ENCODE measurements at places on chromosomes 4 and X.

- no peak for DNase-seq
These were observed 136.6 kb downstream of the ARSF start for GRCh38 chrX:3177851-3178250.

GRCh38 chrX:10360116-10360515, 203.3 kb downstream of the CLCN4 start:
- no peak for DNase-seq

DNA sequence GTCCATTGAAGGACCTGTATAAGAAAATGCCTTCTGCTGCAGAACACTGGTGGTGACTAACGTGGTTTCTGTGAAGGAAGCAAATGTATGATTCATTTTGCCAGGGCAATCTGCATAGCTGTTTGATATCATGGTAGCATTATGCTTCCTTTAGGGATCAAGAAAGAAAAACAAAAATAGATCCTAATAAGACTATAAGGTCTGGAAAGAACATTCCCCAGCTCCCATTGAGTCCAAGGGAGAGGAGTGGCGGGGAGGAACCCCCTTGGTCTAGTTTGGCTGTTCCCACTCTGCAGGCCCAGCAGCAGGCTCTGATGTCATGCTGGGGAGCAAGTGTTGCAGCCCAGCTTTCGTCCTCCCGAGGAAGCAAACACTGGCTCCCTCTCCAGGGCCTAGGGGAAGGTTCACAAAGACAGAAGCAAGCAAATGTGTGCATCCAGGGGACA, 154.5 kb upstream of the GALNT7 start:
- DNase-seq: no peak

- no peak for DNase-seq
These were observed 35.0 kb downstream of the FBXW7 start for GRCh38 chr4:152500800-152501434.

DNA sequence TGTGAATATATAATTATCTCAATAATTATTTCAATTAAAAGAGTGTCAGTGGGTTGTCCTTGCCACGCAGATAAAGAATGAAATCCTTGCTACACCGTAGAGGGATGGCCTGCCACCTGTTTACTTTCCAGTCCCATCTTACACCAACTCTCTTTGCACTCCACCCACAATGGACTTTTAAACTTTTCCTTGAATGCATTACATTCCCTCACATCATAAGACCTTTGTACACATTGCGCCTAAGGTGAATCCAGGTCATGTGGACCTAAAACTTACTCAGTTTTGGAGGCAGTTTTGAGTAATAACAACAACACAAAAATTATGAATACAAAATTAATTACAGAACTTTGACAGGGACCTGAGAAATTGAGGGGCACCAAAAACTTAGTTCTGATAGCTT, 78.7 kb upstream of the PDE5A start:
- DNase-seq: no peak

DNA sequence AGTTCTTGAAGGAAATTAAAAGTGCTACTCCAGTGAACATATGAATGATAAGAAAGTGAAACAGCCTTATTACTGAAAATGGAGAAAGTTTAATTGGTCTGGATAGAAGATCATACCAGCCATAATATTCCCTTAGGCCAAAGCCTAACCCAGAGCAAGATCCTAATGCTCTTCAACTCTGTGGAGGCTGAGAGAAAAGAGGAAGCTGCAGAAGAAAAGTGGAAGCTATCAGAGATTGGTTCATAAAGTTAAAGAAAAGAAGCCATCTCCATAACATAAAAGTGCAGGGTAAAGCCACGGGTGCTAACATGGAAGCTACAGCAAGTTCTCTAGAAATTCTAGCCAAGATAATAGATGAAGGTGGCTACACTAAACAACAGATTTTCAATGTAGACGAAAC, 85.5 kb upstream of the ATOH1 start:
- DNase-seq: no peak

DNA sequence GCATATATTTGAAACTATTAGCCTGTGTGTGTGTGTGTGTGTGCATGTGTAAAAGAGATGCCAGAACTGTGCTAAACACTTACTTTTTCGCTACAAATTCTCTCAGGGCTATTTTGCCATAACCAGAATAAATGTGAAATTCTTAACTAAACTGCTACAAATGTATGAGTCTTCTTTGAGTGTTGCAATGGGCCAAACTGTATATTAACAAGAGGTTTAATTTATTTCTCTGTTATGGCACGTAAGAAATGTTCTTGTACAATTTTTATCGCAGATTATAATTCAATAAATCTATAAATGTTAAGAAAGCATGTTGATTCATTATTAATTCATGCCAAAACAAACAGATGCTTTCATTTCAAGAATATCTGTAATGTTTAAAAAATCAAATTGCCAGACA, 454.5 kb upstream of the PCDH7 start:
- DNase-seq: no peak

- DNase-seq: no peak
These were observed 3.5 kb upstream of the TMSB4X start for GRCh38 chrX:12971282-12972003.

- DNase-seq: no peak
These were observed 133.5 kb upstream of the NDST3 start for GRCh38 chr4:117900832-117901231.

DNA sequence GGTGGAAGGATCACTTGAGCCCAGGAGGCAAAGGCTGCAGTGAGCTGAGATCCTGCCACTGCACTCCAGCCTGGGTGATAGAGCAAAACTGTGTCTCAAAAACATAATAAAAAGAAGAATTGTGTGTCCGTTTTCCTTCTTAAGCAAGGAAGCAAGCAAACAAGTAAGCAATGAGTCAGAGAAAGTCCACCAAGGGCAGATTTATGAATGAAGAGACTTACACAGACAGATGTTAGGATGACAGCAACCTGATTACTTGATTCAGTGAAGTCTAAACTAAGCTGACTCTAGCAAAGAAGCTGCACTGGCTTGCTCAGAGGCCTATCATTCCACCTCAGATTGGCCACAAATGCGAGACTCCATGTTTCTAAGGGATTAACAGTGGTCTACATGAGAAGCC, 34.1 kb upstream of the SCML1 start:
- DNase-seq: no peak

DNA sequence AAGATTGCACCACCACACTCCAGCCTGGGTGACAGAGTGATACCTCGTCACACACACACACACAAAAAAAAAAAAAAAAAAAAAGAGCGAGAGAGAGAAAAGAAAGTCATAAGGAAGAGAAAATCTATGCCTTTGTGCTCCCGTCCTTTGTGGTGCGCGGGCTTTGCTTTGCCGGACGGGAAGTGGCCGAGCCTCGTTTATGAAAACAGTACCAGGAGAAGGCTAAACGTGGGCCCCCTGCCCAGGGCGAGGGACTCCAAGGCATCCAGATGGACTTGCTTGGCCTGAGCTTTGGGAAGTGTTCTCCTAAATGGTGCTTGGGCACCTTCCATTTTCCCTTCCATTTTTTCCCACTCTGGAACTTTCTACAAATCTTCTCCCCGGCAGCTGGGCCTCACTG, 109.3 kb upstream of the LRPAP1 start:
- no peak for DNase-seq

DNA sequence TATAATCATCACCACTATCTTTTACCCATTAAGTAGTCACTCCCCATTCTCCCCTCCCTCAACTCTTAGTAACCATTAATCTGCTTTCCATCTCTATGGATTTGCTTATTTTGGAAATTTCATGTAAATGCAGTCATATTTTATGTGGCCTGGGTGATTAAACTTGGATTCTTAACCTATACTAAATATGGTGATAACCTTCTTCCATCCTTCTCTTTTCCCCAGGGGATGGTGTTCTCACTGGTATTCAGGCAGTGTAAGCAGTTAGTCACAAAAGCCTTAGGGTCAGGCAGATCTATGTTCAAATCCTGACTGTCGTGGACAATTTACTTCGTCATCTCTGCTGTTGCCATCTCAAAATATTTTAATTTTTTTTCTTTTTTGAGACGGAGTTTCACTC, 29.6 kb downstream of the RAB40AL start:
- DNase-seq: no peak

- no peak for DNase-seq
These were observed 41.6 kb downstream of the MTM1 start for GRCh38 chrX:150610043-150610442.

- DNase-seq: no peak
These were observed 41.6 kb downstream of the BEX3 start for GRCh38 chrX:103417933-103418332.

- DNase-seq: no peak
These were observed 88.6 kb upstream of the HHIP start for GRCh38 chr4:144557404-144557803.

DNA sequence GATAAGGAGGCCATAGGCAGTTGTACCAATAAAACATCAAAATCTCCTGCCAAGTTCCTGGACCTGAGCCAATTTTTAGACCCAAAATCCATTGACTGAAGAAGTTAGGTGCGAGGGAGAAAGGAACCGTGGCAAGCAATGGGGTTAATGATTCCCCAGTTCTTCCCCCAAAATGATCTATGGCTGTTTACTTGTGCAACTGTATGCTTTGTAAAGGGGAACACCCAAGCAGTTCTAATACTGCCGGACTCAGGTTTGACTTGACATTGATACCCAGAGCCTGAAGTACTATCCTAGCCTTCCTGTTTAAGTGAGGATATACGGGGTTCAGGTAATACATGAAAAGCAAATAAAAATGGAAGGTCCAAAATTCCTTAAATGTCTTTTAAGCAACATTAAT, 6.7 kb upstream of the EIF4E start:
- no peak for DNase-seq

GRCh38 chr4:56185901-56186300, 201.4 kb downstream of the AASDH start:
- no peak for DNase-seq

- DNase-seq: no peak
These were observed 86.7 kb downstream of the PTTG2 start for GRCh38 chr4:38046727-38047489.

GRCh38 chr4:4721636-4722035, 137.8 kb upstream of the MSX1 start:
- DNase-seq: no peak

DNA sequence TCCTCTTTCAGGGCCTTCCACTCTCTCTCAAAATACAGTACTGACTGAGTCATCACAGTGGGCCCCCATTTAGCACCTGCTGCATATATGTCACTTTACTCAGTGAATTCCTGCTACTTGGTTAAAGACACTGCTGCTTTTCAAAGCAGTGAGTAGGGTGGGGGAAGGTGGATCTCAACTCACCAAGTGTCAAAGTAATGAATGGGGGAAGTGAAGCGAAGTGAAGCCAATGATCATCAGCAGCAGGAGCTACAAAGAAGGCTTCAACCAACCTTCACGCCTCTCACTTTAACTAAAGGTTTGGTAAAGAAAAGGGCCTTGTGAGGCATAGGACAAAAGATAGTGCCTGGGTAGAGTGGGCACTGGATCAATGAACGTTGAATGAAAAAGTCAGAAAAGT, 424.1 kb downstream of the SMARCA1 start:
- no peak for DNase-seq

DNA sequence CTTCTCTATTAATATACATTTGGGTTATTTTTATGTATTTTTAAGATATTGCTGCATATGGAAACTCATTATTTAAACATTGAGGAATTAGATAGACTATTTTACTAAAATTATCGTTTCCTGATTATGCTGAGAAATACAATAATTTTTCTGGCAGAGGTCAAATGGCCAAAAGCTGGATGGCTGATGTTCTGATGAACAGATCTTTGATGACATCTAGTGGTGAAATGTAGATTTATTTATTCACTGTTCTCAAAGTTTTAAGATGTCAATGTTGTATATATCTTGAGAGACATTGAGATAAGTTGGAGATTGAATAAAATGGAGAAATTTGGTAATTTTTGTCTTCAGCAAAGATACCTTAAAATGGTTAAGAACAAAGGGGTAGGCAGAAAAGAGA, 96.2 kb downstream of the UGT8 start:
- DNase-seq: no peak

- DNase-seq: no peak
These were observed 105.0 kb downstream of the SORCS2 start for GRCh38 chr4:7297374-7297773.

DNA sequence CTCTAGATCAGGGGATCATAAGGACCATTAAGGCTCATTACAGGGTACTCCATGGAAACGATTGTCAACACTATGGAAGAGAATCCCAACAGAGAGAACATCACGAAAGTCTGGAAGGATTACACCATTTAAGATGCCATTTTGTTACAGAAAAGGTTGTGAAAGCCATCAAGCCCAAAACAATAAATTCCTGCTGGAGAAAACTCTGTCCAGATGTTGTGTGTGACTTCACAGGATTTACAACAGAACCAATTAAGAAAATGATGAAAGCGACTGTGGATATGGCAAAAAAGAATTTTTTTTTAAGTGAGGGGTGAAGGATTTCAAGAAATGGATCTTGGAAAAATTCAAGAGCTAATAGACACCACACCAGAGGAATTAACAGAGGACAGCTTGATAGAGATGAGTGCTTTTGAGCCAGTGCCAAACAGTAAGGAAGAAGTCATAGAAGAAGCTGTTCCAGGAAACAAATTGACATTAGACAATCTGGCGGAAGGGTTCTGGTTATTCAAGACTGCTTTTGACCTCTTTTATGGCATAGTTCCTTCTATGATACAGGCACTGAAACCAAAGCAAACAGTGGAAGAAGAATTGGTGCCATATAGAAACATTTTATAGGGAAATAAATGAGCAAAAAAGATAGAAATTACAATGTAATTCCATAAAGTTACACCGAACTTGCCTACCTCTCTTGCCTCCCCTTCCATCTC, 17.3 kb upstream of the LSM6 start:
- no peak for DNase-seq

- DNase-seq: no peak
These were observed 124.0 kb upstream of the STIM2 start for GRCh38 chr4:26736621-26737020.

- DNase-seq: no peak
These were observed 621.8 kb downstream of the TMA16 start for GRCh38 chr4:164116286-164116685.

- no peak for DNase-seq
These were observed 537.5 kb downstream of the BCOR start for GRCh38 chrX:39560271-39560670.

GRCh38 chrX:24014388-24015018, 12.5 kb downstream of the KLHL15 start:
- DNase-seq: no peak

GRCh38 chr4:34039766-34040165, 2204.5 kb downstream of the ARAP2 start:
- DNase-seq: no peak

GRCh38 chr4:158282252-158282651, 72.0 kb downstream of the TMEM144 start:
- no peak for DNase-seq
